NCI-H460 (cell line): ENCODE measurements at places on chromosomes 4 and X. TPM values are rescaled to one million over a fixed set of nuclear protein-coding genes. Genes with fewer than 3 reads are reported as not detected.

ZFP92 gene
- total RNA-seq: 0.55 and 0.67 TPM in 2 replicates

STAG2 gene
- total RNA-seq: 124 and 136 TPM in 2 replicates

PPP2R3B gene
- total RNA-seq: 38.1 and 45.3 TPM in 2 replicates

IL13RA2 gene
- total RNA-seq: 24.2 and 24.5 TPM in 2 replicates

TLR2 gene
- total RNA-seq: 0.10 and 0.14 TPM in 2 replicates

REELD1 gene
- total RNA-seq: not detected in 2 replicates

ARMCX1 gene
- total RNA-seq: 0.05 TPM in 1 of 2 replicates, not detected in the other

HDX gene
- total RNA-seq: 8.7 and 8.8 TPM in 2 replicates

TMPRSS11D gene
- not detected in 2 replicates for total RNA-seq

FATE1 gene
- not detected in 2 replicates for total RNA-seq

WDR17 gene
- total RNA-seq: 5.6 and 9.1 TPM in 2 replicates

DGAT2L6 gene
- total RNA-seq: not detected in 2 replicates

ARHGAP36 gene
- total RNA-seq: not detected in 2 replicates

CFAP299 gene
- total RNA-seq: not detected in 2 replicates

PRKX gene
- 31.1 and 31.5 TPM in 2 replicates for total RNA-seq

LNX1 gene
- total RNA-seq: 0.09 TPM in 1 of 2 replicates, not detected in the other

UGT2B11 gene
- total RNA-seq: not detected in 2 replicates

TIMP1 gene
- 657 and 660 TPM in 2 replicates for total RNA-seq

GRPR gene
- not detected in 2 replicates for total RNA-seq

BEX5 gene
- 1.7 and 3.0 TPM in 2 replicates for total RNA-seq

CT55 gene
- total RNA-seq: not detected in 2 replicates

TEX13C gene
- not detected in 2 replicates for total RNA-seq

PTCHD1 gene
- total RNA-seq: 4.0 and 4.7 TPM in 2 replicates

TIGD2 gene
- 11.7 and 14.0 TPM in 2 replicates for total RNA-seq

CSTF2 gene
- 60.9 and 77.2 TPM in 2 replicates for total RNA-seq

DCAF8L2 gene
- total RNA-seq: not detected in 2 replicates

TMPRSS11B gene
- not detected in 2 replicates for total RNA-seq

CHRDL1 gene
- 0.12 TPM in 1 of 2 replicates, not detected in the other for total RNA-seq

ADH1A gene
- not detected in 2 replicates for total RNA-seq

PAQR3 gene
- total RNA-seq: 21.9 and 24.3 TPM in 2 replicates

HHIP gene
- 0.02 and 0.09 TPM in 2 replicates for total RNA-seq

GPAT3 gene
- total RNA-seq: 69.2 and 80.5 TPM in 2 replicates

HSFX4 gene
- not detected in 2 replicates for total RNA-seq

HSPA4L gene
- 21.5 and 27.0 TPM in 2 replicates for total RNA-seq

TEX13D gene
- total RNA-seq: not detected in 2 replicates

CXorf49 gene
- total RNA-seq: not detected in 2 replicates

PABPC1L2A gene
- not detected in 2 replicates for total RNA-seq

PRDM5 gene
- total RNA-seq: 10.0 and 11.9 TPM in 2 replicates

ARL13A gene
- total RNA-seq: not detected in 2 replicates

FREM3 gene
- not detected in 2 replicates for total RNA-seq

CD40LG gene
- total RNA-seq: not detected in 2 replicates

TLR8 gene
- not detected in 2 replicates for total RNA-seq

RHOXF2 gene
- total RNA-seq: not detected in 2 replicates

RIPPLY1 gene
- not detected in 2 replicates for total RNA-seq

PROM1 gene
- 0.27 TPM in 1 of 2 replicates, not detected in the other for total RNA-seq
